ENCODE measurements at places on chromosomes 12 and 14.

DNA sequence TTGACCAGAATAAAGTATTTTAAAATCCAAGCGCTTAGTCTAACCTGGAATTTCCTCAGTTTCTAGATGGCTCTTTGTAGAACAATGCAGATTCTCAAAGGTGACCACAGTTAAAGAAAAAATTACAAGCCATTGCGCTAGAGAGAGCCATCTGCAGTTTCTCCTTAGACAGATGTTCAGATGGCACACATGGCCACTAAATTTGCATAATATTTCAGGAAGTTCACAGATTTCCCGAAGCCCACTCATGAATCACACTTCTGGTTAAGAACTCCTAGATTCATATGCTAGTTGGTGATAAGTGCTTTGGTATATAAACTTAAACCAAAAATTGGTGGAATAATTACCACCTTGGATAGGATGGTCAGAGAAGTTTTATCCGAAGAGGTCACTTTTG is 749 bp downstream of the AKAP3 start:
- DNase-seq = no peak

DNA sequence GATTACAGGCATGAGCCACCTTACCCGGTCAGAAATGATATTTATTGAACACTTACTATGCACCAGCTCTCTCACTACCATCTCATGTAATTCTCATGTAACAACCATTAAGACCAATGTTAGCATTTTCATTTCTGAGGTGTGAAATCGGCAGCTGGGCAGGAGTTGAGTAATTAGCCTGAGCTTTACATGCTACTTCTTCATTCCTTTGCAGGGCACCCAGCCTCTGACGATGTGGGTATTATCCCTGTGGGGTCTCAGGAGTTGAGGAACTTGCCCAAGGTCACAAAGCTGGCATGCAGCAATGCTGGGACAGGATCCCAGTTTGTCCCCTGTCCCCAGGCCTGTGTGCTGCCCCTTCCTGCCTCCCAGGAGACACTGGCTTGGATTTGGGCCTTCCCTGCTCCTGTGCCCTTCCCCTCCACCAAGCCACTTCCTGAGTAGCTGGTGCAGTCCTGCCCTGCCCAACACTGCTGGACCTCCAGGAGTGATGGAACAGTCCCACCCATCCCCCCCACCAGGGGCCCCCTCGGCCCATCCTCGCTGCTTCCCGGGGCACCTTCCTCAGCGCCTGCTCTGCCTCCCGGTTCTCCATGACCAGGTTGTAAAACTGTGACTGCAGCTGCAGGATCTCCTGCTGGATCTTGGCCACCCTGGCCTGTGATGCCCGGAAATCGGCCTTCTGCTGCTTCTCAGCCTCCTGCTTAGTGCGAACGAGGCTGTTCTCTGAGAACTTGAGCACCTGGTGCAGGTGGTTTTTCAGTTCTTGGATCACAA is 14.7 kb downstream of the RITA1 start:
- no peak for DNase-seq

- no peak for DNase-seq
These were observed 2.2 kb downstream of the VAMP1 start for GRCh38 chr12:6468283-6468575.

DNA sequence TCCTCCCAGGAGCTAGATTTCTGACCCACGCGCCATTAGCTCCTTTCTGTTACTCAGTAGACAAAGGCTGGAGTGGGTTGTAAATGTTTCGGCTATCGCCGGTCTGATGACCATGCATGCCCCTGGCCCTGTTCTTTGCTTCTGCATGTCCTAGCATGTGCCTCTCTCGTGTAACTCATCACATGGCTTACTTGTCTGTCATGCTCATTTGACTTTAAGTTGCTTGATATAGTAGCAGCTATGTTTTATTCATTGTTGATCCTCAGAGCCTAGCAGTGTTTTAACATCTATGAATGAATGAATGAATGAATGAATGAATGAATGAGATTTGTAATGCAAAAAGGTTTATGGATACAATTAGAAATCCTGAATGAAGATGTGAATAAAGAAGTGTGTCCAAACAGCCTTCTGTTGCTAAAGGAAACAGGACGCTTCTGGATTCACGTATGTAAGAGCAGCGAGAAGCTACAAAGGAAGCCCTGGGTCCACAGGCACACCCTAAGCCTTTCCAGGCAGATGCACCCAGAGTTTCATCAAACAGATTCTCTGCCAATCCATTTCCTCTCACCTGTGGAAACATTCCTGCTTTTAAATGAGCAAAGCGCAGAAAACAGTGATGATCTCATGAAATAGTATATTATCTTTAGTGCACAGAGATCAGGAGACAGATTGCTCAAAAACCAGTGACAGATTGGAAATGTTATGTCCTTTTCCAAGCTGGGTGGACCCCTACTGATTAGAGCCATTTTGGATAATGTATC is 3.4 kb downstream of the GSG1 start:
- DNase-seq = no peak

DNA sequence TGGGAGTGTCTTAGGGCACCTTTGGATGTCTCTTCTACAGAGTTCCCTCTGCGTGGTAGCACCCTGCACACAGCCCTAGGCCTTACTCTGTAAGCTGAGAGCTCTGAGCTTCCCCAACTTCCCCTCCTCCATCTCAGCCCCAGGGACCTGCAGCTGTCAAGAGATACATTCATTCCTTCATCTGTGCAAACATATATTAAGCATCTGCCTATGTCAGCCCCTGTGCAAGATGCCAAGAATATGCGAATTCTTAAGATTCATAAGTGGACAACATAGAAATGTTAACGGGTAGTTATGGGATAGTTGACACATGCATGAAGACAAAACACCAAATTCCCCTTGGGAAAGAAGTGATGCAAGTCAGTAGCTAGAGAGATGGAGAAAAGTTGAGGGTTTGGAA is 190.8 kb downstream of the SLC41A2 start:
- no peak for DNase-seq
